ENCODE measurements at places on chromosomes 5 and 9. TPM values are rescaled to one million over a fixed set of nuclear protein-coding genes. Genes with fewer than 3 reads are reported as not detected.

DIMT1 gene
- total RNA-seq: 50.6 TPM

MELK gene
- 28.6 TPM for total RNA-seq

GABRA1 gene
- not detected for total RNA-seq

KIAA0825 gene
- total RNA-seq: 0.99 TPM

ABO gene
- total RNA-seq: not detected
